Epithelial cell of alveolus of lung (primary cell): ENCODE measurements at places on chromosomes 7 and 10. TPM values are rescaled to one million over a fixed set of nuclear protein-coding genes. Genes with fewer than 3 reads are reported as not detected.

KCP gene
- not detected in 2 replicates for total RNA-seq

ITGB1 gene
- total RNA-seq: 721 and 1,263 TPM in 2 replicates

MOGAT3 gene
- not detected in 2 replicates for total RNA-seq

DDX21 gene
- total RNA-seq: 35.5 and 71.6 TPM in 2 replicates

PRKRIP1 gene
- total RNA-seq: 15.4 and 22.0 TPM in 2 replicates

KCNH2 gene
- total RNA-seq: under 0.01 and 0.16 TPM in 2 replicates

ANKRD22 gene
- total RNA-seq: not detected in 2 replicates

NACAD gene
- total RNA-seq: 3.4 and 6.1 TPM in 2 replicates

ANKRD30A gene
- total RNA-seq: not detected in 2 replicates

CFAP46 gene
- 0.80 and 4.1 TPM in 2 replicates for total RNA-seq

CLDN3 gene
- not detected in 2 replicates for total RNA-seq

COL26A1 gene
- 1.4 TPM in 1 of 2 replicates, not detected in the other for total RNA-seq

TAS2R38 gene
- not detected in 2 replicates for total RNA-seq

AGMO gene
- total RNA-seq: under 0.01 TPM in 1 of 2 replicates, not detected in the other

DPY19L1 gene
- total RNA-seq: 25.3 and 26.8 TPM in 2 replicates

SP8 gene
- total RNA-seq: not detected in 2 replicates

WEE2 gene
- total RNA-seq: not detected in 2 replicates

NKX1-2 gene
- total RNA-seq: 0.26 TPM in 1 of 2 replicates, not detected in the other

CFAP70 gene
- total RNA-seq: 0.13 and 0.64 TPM in 2 replicates

ZNF239 gene
- total RNA-seq: 1.4 and 3.6 TPM in 2 replicates

CLCN1 gene
- total RNA-seq: 0.13 TPM in 1 of 2 replicates, not detected in the other

SLC16A9 gene
- total RNA-seq: 0.91 and 1.7 TPM in 2 replicates
